CD8-positive, alpha-beta memory T cell (primary cell): ENCODE measurements at places on chromosomes 1 and 21. TPM values are rescaled to one million over a fixed set of nuclear protein-coding genes. Genes with fewer than 3 reads are reported as not detected.

CLCA1 gene
- not detected for total RNA-seq

USP33 gene
- total RNA-seq, result 43.1 TPM

SLAMF9 gene
- total RNA-seq, result not detected

CA6 gene
- 1.4 TPM for total RNA-seq

NBPF6 gene
- total RNA-seq, result not detected

TSTD1 gene
- 40.2 TPM for total RNA-seq

CLCNKA gene
- not detected for total RNA-seq

DNASE2B gene
- not detected for total RNA-seq

S100A9 gene
- total RNA-seq, result 1.6 TPM

SELL gene
- total RNA-seq, result 48.5 TPM

CLK2 gene
- 78.3 TPM for total RNA-seq

GRCh38 chr1:77925956-77926355, 37.5 kb downstream of the NEXN start:
- peak overlapping the region; percentile 32 for H3K4me3 ChIP-seq
- no peaks in the 10 kb centered on the region for H3K36me3 ChIP-seq
- no peak overlapping the region for H3K27ac ChIP-seq

- no peaks in the 10 kb centered on the region for H3K27me3 ChIP-seq
- H3K4me3 ChIP-seq, result no peak within 1 kb of the TSS
- no peaks in the 10 kb centered on the region for H3K4me1 ChIP-seq
- H3K36me3 ChIP-seq, result no peaks in the 10 kb centered on the region
These were observed at the start of gene CLCNKA for GRCh38 chr1:16021681-16022080. CLCNKA (plus strand) TSS chr1:16022036; CDS start chr1:16022620, 584 bp downstream.

- H3K27ac ChIP-seq, result no peak overlapping the region
- no peaks in the 10 kb centered on the region for H3K36me3 ChIP-seq
- H3K27me3 ChIP-seq, result no peaks in the 10 kb centered on the region
- H3K4me3 ChIP-seq, result no peak overlapping the region
- H3K4me1 ChIP-seq, result peaks cover 15% of the 10 kb centered on the region
These were observed 4.9 kb downstream of the PRKAB2 start for GRCh38 chr1:147167365-147167764.

GRCh38 chr1:60359431-60359830, 285.9 kb upstream of the C1orf87 start:
- H3K27me3 ChIP-seq, result no peaks in the 10 kb centered on the region
- no peaks in the 10 kb centered on the region for H3K4me1 ChIP-seq
- H3K36me3 ChIP-seq, result no peaks in the 10 kb centered on the region
- no peak overlapping the region for H3K27ac ChIP-seq

- no peaks in the 10 kb centered on the region for H3K27me3 ChIP-seq
- H3K4me3 ChIP-seq, result peak overlapping the region; percentile 88
- H3K27ac ChIP-seq, result peak overlapping the region; percentile 93
- no peaks in the 10 kb centered on the region for H3K36me3 ChIP-seq
- H3K4me1 ChIP-seq, result peaks cover 31% of the 10 kb centered on the region
These were observed 1.0 kb upstream of the ATP2B4 start for GRCh38 chr1:203625628-203626019.

DNA sequence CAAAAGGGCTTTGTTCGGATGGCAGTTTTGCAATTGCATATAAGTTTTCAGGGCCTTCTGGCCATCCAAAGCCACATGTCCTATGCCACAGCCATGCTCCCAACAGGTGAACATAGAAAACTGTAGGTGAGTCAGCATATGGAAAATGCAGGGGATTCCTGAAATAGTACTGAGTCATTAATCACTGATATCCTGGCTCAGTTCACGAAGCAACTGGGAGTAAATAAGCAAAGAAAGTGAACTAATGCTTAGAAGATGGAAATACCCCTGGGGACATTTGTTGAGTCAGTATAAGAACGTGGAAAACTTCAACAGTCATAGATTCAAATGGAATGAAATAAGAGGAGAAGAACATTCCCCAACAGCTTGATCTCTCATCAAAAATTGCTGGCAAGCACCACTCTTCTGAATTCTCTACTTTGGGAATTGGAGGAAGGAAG, 148.9 kb upstream of the RUNX1 start:
- no peak overlapping the region for H3K4me3 ChIP-seq
- no peak overlapping the region for H3K27ac ChIP-seq
- no peak for DNase-seq
- no peaks in the 10 kb centered on the region for H3K4me1 ChIP-seq

DNA sequence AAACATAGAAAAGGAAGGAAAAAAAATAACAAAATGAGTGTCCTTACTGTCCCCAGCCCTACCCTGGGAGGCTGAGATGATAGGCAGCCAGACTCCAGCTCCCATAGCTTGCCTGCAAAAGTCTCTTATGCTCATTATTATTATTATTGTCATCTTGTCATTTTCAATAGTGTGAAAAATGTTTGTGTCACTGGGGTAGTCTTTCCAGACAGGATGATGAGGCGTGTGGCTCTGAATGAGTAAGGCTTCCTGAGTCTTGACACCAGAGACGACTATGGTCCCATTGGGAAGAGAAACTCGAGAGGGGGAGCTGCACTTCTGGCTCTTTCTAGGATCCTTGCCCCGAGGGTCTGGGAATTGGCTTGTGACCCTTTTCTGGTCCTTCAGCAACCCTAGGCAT, 1.1 kb upstream of the CYB561D1 start:
- no peaks in the 10 kb centered on the region for H3K27me3 ChIP-seq
- peaks cover 30% of the 10 kb centered on the region for H3K36me3 ChIP-seq
- H3K4me3 ChIP-seq, result no peak overlapping the region

DNA sequence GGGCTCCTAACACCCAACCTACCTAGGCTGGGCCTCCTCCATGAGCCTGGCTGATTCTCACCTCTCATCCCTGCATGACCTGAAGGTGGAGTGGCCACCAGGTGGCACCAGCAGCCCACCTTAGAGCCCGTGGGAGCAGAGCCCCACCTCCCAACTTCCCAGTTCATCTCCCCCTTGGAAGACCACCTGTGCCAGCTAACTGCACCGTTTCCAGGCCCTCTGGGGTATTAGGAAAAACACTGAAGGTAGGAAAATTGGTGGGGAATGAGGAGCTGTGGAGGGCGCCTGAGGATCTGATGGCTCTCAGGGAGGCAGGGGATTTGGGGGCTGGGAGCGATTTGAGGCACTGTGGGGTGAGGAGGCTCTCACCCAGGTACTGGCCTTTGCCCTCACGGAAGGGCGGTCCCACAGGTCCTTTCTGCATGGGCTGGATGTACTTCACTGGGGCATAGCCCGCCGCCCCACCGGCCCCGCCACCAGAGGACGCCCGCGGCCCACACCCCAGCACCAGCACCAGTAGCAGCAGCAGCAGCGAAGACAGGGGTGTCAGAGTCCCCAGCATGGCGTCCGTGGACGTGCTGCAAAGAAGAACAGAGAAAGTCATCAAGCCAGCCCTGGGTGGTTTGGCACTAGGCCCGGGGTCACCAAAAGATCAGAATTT, 11.1 kb downstream of the ADPRS start:
- H3K4me3 ChIP-seq, result no peak overlapping the region
- peaks cover 11% of the 10 kb centered on the region for H3K36me3 ChIP-seq
- no peaks in the 10 kb centered on the region for H3K4me1 ChIP-seq
- no peak overlapping the region for H3K27ac ChIP-seq
- peak; percentile 72 for DNase-seq

DNA sequence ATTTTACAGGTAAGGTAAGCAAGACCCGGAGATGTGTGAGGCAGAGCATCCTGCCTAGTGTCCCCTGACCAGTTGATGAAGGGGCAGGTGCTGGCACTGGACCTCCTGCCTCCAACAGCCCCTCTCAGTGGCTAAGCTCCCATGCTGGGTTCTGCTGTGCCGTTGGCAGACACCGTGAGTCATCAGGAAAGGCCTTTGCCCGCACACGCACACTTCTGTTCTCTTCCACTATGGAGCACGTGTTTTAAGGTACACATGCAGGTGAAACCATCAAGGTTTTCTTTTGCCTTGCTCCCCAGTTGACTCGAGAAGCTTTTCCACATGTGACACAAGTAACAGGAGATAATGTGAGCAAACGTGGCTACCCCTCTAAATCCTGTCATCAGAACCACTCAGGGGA, 207.9 kb downstream of the RRAGC start:
- DNase-seq, result no peak
- H3K27me3 ChIP-seq, result no peaks in the 10 kb centered on the region
- no peak overlapping the region for H3K4me3 ChIP-seq
- H3K4me1 ChIP-seq, result no peaks in the 10 kb centered on the region
- H3K36me3 ChIP-seq, result no peaks in the 10 kb centered on the region

- peaks cover 36% of the 10 kb centered on the region for H3K4me1 ChIP-seq
- H3K4me3 ChIP-seq, result no peak overlapping the region
- no peaks in the 10 kb centered on the region for H3K36me3 ChIP-seq
- DNase-seq, result no peak
- no peak overlapping the region for H3K27ac ChIP-seq
These were observed 12.5 kb downstream of the PDXK start for GRCh38 chr21:43731476-43731875.

DNA sequence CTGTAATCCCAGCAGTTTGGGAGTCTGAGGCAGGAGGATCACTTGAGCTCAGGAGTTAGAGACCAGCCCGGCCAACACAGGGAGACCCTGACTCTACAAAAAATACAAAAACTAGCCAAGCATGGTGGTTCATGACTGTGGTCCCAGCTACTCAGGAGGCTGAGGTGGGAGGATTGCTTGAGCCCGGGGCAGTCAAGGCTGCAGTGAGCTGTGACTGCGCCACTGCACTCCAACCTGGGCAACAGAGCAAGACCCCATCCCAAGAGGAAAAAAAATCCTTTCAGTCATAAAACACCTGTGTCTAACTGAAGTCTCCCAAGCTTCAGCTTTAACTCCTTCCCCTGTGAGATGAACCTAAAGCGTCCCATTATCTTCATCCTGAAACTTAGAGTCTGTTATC, 33.1 kb upstream of the GOLT1A start:
- DNase-seq, result no peak
- no peak overlapping the region for H3K27ac ChIP-seq
- H3K4me1 ChIP-seq, result no peaks in the 10 kb centered on the region
- no peaks in the 10 kb centered on the region for H3K36me3 ChIP-seq
- H3K4me3 ChIP-seq, result no peak overlapping the region
- H3K27me3 ChIP-seq, result no peaks in the 10 kb centered on the region

DNA sequence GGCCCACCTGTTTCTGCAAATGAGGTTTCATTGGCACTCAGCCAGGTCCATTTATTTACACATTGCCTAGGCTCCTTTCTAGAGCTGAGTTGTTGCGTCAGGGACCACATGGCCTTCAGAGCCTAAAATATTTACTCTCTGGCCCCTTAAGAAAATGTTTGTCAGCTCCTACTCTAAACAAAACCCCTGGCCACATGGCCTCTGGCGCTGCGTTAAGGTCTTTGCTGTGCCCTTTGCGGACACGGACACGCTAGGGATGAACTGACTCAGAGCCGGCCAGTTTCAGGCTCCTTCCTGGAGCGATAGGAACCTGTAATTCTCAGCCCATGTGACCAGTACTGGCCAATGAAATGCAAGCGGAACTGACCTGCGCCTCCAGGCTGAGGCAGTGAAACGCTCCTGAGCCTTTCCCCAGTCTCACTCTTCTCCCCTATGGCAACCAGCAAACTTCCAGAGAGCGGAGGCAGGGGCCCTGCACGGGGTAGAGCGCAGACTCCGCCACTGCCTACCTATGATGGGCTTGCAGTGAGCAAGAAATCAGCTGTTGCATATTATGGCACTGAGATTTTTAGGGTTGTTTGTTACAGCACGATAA, 160.3 kb downstream of the ETS2 start:
- H3K4me3 ChIP-seq, result no peak overlapping the region
- H3K27ac ChIP-seq, result no peak overlapping the region
- no peaks in the 10 kb centered on the region for H3K4me1 ChIP-seq
- no peak for DNase-seq
- H3K27me3 ChIP-seq, result no peaks in the 10 kb centered on the region
- no peaks in the 10 kb centered on the region for H3K36me3 ChIP-seq

DNA sequence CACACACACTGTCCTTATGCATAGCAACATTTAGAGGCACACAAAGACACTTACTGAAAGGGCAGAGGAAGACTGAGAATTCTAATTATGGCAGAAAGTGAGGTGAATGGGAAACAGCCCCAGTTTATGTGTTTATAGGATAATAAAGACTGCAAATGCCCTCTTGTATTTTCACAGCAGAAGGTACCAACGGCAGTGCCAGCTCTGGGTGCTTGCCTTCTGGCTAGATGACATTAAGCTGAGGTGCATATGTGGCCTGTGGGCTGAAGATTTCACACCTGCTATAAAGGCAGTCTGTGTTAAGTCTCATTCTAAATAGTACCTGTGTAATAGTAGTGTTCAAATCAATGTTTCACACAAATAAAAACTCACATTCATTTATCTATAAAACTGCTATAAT, 347.2 kb upstream of the ZRANB2 start:
- no peaks in the 10 kb centered on the region for H3K4me1 ChIP-seq
- H3K27ac ChIP-seq, result no peak overlapping the region
- no peaks in the 10 kb centered on the region for H3K27me3 ChIP-seq
- H3K4me3 ChIP-seq, result no peak overlapping the region

- no peaks in the 10 kb centered on the region for H3K27me3 ChIP-seq
- no peak for DNase-seq
- H3K36me3 ChIP-seq, result no peaks in the 10 kb centered on the region
- no peaks in the 10 kb centered on the region for H3K4me1 ChIP-seq
- H3K4me3 ChIP-seq, result no peak overlapping the region
- no peak overlapping the region for H3K27ac ChIP-seq
These were observed 409.1 kb downstream of the RWDD3 start for GRCh38 chr1:95643071-95643470.

GRCh38 chr1:225464851-225465792, 37.3 kb upstream of the LBR start:
- no peak overlapping the region for H3K4me3 ChIP-seq
- H3K27ac ChIP-seq, result no peak overlapping the region
- H3K36me3 ChIP-seq, result no peaks in the 10 kb centered on the region

DNA sequence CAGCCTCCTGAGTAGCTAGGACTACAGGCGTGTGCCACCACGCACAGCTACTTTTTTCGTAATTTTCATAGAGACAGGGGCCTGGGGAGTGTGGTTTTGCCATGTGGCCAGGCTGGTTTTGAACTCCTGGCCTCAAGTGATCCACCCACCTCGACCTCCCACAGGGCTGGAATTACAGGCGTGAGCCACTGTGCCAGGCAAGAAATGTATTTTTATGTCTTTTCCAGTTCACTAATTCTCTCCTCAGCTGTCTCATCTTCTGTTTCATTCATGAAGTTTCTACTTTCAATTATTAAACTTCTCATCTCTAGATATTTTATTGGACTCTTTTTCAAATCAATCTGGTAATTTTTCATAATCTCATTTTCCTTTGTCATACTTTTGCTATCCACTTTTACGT, 72.1 kb upstream of the DISP3 start:
- H3K4me1 ChIP-seq, result peaks cover 40% of the 10 kb centered on the region
- H3K27ac ChIP-seq, result no peak overlapping the region
- H3K27me3 ChIP-seq, result no peaks in the 10 kb centered on the region
- DNase-seq, result no peak

DNA sequence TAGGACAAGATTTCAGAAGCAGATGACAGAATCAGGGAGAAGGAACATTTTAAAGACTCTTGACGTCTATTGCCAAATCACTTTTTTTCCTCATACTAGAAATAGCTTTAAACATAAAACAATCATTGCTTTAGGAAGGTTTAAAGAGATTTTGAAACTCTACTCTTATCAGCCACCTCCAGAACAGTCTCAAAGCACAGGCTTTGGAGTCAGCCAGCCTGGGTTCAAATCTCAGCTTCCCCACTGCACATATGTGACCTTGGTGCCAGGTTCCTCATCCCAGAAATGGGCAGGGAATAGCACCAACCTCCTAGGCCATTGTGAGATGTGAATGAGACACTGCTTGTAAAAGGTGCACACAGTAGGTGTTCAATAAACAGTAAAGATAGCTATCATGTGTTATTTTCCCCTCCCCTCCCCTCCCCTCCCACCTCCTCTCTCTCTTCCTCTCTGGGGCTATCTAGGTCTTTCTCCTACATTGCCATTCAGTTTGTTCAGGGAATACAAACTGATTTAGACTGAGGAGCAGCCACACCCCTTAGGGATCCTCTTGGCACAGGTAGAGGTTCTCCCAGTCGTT, 20.6 kb downstream of the SPOCD1 start:
- no peak for DNase-seq
- H3K36me3 ChIP-seq, result no peaks in the 10 kb centered on the region
- no peaks in the 10 kb centered on the region for H3K4me1 ChIP-seq
- H3K4me3 ChIP-seq, result no peak overlapping the region
- H3K27ac ChIP-seq, result no peak overlapping the region
